ENCODE measurements at places on chromosomes 5 and 9.

DNA sequence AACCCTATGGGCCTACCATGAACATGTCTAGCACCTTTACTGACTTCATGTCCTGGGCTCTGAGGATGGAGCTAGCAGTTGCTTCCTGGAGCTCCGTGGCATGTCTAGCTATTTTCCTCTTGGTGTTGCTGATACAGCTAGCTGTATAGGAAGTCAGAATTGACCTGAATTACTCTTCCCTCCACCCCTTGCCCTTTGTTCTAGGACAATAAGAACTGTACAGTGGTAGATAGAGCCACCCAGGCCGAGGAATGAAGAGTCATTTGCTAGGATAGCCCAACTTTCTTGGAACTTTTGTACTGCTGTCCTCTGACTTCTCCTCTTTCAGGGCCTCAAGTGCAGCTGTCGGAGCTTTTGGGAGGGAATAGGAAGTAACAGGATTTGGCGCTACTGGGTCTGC is 109.9 kb upstream of the RUSC2 start:
- no peak for DNase-seq

DNA sequence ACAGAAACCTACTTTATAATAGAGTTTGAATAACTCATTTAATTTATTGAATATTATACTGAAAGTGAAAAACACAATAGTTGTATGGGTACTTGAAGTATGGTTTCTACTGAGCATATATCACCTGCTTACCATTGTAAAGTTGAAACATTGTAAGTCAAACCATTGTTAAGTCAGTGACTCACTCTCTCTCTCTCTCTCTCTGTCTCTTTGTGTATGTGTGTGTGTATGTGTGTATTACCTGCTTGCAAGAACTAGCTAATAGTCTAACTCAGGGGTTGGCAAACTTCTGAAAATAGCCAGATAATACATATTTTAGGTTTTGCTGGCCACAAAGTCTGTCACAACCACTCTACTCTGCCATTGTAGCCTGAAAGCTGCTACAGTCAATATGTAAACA is 564.3 kb upstream of the ZNF608 start:
- DNase-seq = no peak

DNA sequence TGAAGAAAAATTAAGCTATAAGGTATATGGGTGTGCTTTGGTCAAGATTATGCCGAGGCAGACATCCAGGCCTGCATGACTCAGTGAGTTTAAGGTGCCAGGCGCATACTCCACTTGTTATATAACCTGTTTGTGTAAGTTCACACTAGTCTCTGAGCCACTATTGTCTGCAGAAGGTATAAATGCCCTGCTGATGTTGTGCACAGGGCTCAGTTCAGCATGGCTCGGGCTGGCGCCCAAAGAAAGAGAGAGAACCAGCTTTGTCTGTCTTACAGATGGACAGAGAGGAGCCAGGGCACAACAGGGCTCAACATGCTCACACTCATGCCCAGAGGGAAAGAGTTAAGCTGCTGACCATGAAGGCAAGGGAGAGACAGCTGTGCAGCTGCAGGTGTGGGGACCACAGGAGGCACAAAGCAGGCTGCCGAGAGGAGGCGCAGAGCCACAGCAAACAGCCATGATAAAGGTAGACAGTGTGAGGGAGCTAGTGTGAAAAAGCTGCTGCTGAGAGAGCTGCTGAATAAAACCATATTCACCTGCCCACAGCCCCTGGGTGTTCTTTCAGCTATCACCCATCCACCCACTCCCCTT is 1587.6 kb upstream of the C9orf72 start:
- no peak for DNase-seq

DNA sequence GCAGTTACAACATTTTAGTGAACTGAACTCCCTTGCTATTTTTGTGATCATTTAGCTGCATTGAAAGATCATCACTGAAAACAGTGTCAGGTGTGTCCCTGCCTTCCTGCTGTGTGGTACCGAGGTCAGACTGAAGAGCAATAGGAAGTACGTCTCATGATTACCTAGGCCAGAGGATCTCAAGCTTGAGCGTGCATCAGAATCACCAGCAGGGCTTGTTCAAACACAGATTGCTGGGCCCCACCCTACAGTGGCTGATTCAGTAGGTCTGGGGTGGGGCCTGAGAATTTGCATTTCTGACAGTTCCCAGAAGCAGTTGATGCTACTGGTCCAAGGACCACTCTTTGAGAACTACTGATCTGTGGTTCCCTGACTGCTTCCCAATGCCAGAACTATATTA is 159.6 kb downstream of the ACTL7B start:
- DNase-seq = no peak

GRCh38 chr9:110605565-110605964 is 26.0 kb upstream of the SVEP1 start:
- no peak for DNase-seq

- DNase-seq = peak; percentile 94
Measured at GRCh38 chr5:37792975-37793631, 46.7 kb downstream of the GDNF start.

DNA sequence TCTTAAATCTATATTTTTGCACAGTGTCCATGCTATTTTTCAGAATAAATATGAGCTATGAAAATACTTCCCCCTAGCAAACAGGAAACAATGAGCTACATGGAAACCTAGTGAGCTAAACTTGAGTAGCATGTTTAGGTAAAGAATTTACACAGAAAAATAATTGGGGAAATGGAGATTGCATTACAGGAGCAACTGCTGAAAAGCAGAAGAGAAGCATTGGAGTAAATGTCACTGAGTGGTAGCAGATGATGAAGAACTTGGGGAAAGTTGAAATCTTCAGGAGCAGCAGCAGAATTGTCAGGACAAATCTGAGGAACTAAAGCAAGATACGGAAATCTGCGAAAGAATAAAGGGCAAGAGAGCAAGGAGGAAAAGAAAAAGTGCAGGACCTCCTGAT is 610.3 kb downstream of the TLE1 start:
- no peak for DNase-seq

- DNase-seq = no peak
Measured at GRCh38 chr9:97060796-97061195, 21.9 kb upstream of the CTSV start.

- DNase-seq = no peak
Measured at GRCh38 chr5:73405691-73406090, 42.9 kb downstream of the FOXD1 start.

- DNase-seq = peak; percentile 22
Measured at GRCh38 chr9:85258823-85259370, 482.9 kb downstream of the AGTPBP1 start.

GRCh38 chr9:5612185-5612530 is 16.7 kb upstream of the RIC1 start:
- DNase-seq = no peak

- no peak for DNase-seq
Measured at GRCh38 chr5:177132136-177133095, 1.2 kb upstream of the NSD1 start.

DNA sequence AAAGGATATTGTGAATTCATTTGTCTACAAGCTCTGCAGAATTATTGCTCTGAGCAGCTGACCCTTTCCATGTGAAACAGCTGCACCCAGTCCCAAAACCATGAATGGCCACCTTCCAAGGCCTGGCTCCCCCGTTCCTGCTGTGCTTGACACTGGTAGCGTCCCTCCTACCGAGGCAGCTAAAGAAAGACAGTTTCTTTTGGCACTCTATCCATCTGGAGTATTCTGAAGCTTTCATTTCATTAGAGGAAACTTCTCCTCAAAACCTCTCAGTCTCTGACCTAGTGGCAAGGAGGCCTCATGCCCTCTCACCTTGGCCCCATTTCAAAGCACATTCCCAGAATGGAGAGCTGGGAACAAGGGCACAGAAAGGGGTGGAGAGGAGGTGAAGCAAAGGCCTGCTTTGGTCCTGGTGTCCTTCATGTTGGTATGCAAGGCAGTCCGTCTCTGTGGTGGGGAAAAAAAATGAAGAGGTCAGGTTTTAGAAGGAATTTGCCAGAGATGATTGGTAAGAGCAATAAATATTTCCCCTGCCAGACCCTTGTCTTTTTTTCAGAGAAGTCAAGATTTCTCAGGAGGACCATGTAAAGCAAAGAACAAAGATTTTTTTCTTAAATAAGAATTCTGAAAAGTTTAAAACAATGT is 232.0 kb downstream of the RFK start:
- DNase-seq = no peak

DNA sequence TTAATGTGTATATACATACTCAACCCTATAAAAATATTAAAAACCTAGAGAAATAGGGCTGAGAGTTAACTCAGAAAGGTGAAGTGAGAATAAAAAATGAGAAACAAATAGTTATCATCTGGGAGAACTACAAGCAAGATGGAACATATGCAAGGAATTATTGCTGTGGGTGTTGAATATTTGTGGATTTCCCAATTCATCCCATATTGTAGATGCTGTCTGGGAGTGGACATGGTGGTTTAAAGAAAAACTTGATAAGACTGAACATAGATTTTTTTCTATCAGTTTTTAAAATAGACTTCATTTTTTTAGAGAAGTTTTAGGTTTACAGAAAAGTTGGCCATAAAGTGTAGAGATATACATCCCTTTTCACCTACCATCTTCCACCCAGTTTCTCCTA is 263.5 kb downstream of the SPATA31D1 start:
- no peak for DNase-seq

GRCh38 chr9:3179711-3180110 is 335.8 kb upstream of the PUM3 start:
- DNase-seq = no peak

- no peak for DNase-seq
Measured at GRCh38 chr5:62283861-62284260, 22.1 kb upstream of the KIF2A start.

DNA sequence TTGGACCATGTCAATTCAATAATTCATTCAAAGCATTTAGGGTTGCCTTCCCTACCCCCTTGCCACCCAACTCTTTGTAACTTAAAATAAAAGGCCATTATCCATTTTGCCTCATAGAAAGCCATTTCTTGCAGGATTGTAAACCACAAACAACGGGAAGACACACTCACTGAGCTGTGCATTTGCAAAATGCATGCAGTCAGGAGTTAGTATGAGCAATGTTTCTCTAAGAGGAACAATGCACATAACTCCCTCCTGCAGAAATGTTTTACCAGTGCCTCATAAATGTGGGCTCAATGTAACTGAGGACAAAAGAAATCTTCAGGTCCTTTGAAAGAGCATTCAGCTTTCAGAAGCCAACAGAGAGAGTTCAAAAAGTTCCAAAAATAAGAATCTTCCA is 98.5 kb upstream of the ABCA1 start:
- no peak for DNase-seq

DNA sequence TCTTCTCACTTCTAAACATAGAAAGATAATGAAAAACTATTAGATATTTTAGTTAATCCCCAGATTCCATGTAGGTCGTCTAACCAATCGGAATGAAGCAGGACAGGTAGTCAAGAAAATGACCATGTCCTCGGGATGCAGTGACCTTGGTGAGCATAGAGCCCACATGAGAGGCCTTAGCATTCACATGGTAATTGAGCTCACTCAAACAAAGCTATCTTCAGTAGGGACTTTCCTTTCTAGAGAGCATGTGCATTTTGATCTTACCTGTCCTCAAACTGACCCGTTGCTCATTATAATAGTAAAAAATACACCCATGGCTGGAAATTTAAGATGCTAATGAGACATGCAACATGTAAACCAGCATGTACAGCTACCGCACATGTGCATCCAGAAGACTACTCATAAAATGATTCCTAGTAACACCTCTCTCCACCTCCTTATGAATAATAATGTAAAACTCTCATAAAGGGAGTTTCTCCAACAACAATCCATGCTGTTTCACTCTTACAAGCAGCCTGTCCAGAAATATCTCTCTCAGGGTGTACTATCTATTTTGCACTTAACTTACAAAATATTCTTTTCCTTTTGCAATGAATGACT is 274.0 kb upstream of the CDH9 start:
- no peak for DNase-seq
